Inflammatory macrophage treated with lipopolysaccharide for 1 hour (primary cell): ENCODE measurements at places on chromosomes 3 and 15.

GRCh38 chr3:87069971-87070370 lies 79.0 kb upstream of the VGLL3 start:
- no peak for DNase-seq

- no peak for DNase-seq
Observed at GRCh38 chr3:74402821-74403220, 211.6 kb downstream of the CNTN3 start.

- peak; percentile 78 for DNase-seq
Observed at GRCh38 chr3:5053021-5053831, 68.9 kb upstream of the ARL8B start.

DNA sequence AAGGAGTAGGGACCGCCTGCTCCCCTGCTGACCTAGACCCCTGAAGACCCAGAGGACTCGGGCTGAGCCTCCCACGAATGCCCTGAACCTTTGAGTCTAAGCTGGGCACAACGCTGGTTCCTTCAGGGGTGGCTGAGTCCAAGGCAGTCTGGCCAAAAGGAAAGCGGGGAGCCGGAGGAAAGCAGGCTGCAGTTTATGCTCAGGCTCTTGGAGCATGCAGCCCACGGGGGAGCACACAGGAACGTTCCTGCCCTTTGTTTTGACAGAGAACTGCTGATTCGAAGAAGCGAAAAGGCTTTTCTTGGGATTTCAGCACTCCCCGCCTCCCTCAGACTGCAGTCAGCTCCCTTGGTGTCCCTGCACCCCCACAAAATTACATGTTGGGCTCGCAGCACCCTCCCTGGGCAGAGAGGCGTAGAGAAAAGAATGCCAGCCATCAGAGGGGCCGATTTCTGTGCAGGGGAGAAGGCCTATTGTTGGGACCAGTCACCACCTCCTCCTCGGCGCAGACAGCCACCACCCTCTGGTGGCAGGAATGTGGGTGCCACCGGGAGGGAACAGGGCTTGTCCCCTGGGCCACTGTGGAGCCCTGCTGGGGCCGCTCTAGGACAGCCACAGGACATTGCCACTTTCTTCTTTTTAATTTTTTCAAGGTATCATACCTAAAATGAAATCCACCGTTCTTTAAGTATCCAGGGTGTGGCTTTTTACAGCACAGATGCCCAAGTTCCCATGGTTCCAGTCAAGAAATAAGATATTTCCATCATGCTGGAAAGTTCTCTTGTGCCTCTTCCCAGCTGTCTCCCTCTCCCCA lies 72.2 kb downstream of the SMAD6 start:
- DNase-seq: peak; percentile 47

- DNase-seq: no peak
Observed at GRCh38 chr3:122962149-122962548, 65.4 kb downstream of the SEMA5B start.

DNA sequence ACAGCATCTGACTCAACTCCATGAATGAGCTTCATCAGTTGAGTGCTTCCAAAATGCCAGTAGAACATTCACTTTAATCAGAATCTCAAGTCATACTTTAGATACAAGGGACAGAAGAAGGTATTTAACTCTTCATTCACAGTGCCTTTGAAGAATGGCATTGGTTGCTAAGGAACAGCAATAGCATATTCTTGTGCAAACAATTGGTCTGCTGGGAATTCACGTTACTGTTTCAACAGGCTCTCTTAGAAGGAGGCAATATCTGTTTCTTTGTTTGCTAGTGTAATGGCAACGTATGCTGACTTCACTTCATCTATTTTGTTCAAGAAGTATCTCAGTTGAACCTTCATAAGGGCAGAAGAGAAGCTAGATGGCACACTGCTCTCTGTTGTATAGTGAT lies 113.9 kb downstream of the TMEM108 start:
- no peak for DNase-seq

GRCh38 chr3:107824822-107825371 lies 265.9 kb downstream of the CD47 start:
- no peak for DNase-seq
